RWPE1 (cell line): ENCODE measurements at places on chromosomes 16 and 17.
A peak's percentile ranks its signal among the peaks of the same experiment; 100 is the strongest.

DNA sequence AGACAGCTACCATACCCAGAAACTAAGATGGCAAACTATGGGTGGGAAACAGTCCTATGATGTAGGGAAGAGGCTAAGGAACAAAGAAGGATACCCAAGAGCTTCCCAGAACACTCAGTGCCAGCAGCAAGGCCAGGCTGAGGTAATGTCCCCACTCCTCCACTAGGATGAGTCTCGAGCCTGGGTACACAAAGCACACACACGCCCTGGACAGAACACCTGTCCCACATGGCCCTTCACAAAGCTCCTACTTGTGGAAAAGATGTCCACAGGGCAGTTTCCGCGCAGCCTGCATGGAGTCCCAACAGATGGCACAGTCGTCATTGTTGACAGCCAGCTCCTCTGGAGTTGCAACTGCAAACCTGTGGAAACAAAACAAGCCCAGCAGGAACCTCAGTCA is 23.9 kb downstream of the AMFR start:
- DNase-seq = no peak

- DNase-seq = no peak
These were observed 233.4 kb downstream of the FTO start for GRCh38 chr16:53937161-53937880.

- DNase-seq = no peak
These were observed 41.0 kb downstream of the C16orf95 start for GRCh38 chr16:87276091-87276701.

DNA sequence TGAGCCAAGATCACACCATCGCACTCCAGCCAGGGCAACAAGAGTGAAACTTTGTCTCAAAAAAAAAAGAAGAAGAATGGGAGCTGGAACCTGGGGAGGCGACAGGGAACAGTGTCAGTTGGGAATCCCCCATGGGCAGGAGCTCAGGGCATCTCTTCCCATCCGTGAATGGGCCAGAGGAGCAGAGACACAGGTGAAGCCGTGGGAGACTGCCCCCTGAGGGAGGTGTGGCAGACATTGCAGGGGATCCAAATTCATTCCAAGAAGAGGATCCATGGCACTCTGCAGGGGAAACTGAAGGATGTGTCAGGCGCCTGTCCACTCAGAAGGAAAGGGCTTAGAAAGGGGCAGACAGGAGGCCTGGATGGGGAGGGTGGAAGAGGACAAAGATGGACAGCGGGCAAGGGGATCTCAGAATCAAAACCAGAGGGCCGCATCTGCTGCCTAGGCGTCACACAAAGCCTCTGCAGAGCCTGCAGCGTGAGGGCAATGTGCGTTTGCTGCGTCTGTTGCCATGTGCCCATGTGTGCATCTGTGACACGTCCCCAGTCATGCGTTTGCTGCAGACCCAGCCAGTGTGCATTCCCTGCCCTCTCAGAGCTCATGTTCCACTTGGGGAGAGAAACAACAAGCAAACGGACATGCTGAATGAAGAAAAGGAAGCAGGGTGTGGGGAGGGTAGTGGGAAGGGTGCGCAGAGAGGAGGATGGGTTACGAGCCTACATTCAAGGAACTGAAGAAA is 30.6 kb upstream of the TNRC6C start:
- no peak for DNase-seq

GRCh38 chr17:47803201-47803600 is 18.4 kb downstream of the OSBPL7 start:
- DNase-seq = no peak

- DNase-seq = no peak
These were observed 183.5 kb downstream of the PHKB start for GRCh38 chr16:47644661-47645060.

DNA sequence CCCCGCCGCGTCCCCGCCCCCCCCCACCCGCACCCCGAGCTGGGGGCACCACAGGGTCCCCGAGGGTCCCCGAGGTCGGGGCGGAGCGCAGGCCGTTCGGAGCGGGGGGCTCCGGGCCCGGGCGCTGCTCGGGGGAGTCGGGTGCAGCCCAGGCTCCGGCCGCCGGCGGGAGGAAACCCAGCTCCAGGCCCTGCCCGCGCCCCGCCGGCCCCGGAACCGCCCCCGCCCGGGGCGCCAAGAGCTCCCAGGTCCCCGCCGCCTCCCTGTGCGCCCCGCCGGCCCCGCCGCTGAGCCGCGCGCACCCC is 33.2 kb upstream of the RPH3AL start:
- no peak for DNase-seq

DNA sequence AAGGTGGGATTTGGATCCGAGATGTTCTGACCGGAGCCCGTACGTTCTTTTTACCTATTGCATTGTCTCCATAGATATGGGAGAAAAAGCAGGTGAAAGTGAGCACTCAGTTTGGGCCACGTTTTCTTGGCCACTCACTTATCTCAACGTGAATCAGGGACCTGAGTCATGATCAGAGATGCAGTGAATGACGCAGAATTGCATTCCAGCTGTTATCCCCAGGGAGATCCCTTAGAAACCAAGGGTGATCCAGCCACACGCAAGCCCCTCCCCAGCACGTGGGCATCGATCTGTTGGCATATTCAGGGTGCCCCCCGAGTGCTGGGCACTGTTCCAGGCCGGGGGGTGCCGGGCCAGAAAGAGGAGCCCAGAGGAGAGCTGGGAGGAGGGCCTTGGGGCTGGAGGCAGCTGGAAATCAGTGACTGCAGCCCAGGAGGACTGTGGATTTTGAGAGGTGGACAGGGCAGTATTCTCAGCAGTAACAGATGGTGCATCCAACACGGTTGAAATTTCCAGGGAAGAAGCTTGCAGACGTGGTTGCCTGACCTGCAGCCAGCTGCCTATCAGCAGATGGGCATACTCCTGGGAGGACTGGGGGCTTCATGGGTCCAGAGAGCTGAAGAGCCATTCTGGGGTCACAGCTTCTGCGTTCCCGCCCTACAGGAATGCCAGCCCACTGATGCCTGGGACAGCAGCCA is 87.2 kb upstream of the CACNG5 start:
- peak; percentile 72 for DNase-seq

DNA sequence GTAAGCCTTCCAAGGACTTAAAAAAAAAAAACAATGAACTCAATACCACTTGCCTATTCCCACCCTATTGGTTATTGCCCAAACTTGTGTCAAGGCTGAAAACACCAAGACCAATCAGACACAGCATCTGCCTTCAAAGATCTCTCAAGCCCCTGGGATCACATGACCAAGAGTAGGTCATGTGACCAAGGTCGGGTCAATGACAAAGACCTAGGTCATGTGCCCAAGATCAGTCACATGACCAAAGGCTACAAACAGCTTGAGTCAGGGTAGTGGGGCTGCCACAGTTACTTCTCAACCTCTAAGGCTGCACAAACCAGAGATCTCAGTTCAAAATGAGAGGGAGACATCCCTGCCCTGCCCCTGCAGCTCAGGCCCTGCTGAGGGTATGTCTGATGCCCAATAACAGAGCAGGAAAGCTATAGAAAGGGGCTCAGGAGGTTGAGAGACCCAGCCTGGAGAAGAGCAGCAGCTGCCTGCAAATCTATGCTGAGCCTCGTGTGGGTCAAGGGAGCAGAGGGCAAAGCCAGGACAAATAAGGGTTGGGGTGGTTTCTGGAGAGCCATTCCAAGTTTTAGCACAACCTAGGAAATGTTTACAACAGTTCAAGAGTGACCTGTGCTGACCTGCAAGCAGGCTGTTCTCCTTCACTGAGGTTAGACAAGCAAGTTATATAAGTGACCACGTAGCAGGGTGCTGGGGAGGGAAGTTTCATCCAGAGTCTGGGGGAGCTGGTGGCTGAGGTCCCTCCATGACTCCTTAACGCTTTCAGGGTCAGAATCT is 48.8 kb downstream of the PIMREG start:
- no peak for DNase-seq

- DNase-seq = no peak
These were observed 8.8 kb downstream of the CYGB start for GRCh38 chr17:76528528-76529223.

GRCh38 chr16:25370541-25370940 is 112.9 kb upstream of the ZKSCAN2 start:
- no peak for DNase-seq
